ENCODE measurements at places on chromosomes 4 and X. TPM values are rescaled to one million over a fixed set of nuclear protein-coding genes. Genes with fewer than 3 reads are reported as not detected.

The MTTP gene
- total RNA-seq, result 0.64 TPM

The DGKK gene
- total RNA-seq, result not detected

The COL4A6 gene
- total RNA-seq, result not detected

The RHOH gene
- 187 TPM for total RNA-seq

The CCNA2 gene
- 84.8 TPM for total RNA-seq

Measured in activated naive CD8-positive, alpha-beta T cell treated with anti-CD3 and anti-CD28 coated beads, Interleukin-2, amount 10 ng/mL, durations not matched to agents 7 days and 5 days (primary cell).